Stimulated activated CD4-positive, alpha-beta T cell treated with anti-CD3 and anti-CD28 coated beads, Interleukin-4, amount 100 ng/mL, for 1 hour (primary cell): ENCODE measurements at places on chromosomes 13 and 19.

DNA sequence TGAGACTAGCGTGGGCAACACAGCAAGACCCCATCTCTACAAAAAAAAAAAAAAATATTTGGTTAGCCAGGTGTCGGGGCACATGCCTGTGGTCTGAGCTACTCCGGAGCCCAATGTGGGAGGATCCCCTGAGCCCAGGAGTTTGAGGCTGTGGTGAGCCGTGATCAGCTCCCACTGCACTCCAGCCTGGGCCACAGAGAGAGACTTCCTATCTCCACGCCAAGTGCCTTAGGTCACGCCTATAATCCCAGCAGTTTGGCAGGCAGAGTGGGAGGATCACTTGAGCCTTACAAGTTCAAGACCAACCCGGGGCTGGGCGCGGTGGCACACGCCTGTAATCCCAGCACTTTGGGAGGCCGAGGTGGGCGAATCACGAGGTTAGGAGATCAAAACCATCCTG, 8.7 kb upstream of the ADAT3 start:
- DNase-seq, result no peak

DNA sequence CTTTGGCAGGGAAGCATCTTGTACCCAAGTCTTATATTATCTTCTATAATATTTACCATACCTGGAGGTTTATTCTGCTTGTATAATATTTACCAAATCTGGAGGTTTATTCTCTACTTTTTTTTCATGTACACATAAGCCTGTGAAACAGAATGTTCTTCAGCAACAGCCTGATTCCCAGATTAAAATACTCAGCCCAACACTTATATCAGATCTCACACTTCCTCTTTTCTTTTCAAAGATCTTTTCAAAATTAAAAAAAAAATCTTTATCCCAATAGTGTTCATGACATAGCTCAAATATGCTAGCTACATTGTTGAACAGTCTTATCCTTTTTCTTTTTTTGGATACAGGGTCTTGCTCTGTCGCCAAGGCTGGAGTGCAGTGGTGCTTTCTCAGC, 300.7 kb downstream of the LMO7 start:
- no peak for DNase-seq

DNA sequence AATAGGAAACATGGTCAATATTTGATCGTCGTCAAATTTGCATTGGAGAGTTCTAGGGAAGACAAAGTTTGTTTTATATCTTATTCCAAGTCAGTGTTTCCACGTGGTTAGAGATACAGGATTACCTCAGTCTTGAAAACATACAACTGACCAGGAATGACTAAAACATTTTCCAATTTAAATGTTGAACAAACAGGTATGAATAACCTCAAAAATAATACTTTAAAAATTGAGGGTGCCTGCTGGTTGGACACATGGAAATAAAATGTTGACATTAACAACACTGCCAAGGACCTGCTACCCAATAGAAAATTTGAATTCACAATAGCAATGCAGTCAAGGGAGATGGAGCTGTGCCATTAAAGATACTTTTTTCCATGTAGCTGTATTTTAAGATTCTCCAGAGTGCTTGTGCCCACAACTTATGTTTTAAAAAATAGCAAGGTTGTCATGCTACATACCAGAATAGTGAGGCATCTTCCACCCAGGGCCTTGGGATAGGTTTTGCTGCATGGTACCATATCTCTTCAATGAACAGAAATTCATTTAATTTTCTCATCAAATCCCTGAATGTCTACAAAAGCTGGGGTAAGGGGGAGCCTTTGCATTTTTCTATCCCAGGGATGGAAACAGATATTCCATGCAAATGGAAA, 260.8 kb downstream of the EFNB2 start:
- no peak for DNase-seq

DNA sequence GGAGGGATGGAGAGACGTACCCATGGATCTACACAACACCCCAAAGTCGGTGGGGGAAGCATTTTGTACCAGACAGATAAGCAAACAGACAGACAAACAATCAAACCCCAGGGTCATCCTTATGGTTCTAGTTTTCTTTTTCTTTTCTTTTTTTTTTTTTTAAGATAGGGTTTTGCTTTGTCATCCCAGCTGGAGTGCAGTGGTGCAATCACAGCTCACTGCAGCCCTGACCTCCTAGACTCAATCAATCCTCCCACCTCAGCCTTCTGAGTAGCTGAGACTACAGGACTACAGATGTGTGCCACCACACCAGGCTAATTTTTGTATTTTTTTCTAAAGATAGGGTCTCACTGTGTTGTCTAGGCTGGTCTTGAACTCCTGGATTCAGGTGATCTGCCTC, 17.9 kb upstream of the FBL start:
- no peak for DNase-seq

DNA sequence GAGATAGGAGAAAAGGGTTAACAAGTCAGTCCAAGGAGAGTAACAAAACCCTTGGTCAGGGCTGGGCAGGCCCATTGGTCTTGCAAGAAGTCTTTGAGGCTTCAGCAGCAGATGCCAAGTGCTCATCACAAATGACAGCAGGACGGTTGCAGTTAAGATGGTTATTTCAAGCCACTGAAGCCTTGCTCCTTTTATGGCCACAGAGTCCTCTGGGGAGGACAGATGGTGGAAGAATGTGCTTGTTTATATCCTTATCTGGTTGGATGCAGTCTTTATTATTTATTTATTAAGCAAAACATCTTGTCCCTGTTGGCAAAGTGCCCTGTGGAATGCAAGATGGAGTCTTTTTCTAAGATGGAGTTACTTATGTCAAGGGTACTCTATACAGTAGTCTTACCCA, 19.2 kb upstream of the ZNF331 start:
- DNase-seq, result no peak

DNA sequence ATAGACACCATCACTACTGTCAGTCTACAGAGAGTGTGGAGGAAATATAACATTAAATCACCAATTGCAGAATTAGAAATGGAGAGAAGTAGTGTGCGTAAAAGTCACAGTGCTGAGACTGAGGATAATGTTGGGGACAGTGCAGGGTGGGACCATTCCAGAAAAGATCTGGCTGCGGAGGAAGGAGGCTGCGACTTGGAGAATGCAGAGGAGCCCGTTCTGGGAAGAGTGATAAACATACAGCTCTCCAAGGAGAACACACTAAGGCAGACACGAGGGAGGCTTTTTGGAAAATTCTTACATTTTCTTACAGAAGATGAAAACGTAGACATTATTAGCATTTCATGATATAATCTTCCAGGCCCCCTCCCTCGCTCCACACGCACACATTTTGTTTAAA, 337.8 kb downstream of the IRS2 start:
- no peak for DNase-seq

DNA sequence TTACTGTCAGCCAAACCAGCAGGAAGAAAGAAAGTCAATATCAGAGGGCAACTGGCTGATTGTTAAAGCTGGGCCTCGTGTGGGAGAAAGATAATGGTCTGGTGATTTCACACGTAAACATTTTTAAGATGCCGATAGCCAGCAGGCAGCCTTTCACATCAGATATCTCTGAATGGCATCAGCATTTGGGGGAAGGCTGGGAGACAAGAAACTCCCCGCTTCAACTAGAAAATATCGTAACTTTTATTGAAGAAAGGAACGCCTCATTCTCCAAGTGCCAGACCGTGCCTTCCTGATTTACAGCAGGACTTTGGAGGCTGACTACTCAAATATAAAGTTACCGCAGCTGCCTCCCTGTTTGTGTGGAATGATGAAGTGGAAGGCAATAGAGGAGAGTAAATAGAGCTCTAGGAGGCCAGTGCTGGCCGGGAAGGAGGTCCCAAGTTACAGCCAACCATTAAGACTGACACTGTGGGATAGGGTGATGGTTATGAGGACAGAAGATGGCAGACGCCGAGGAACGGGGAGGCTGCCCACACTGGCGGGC, 284.3 kb upstream of the MAB21L1 start:
- DNase-seq, result no peak

- DNase-seq, result no peak
Measured at GRCh38 chr19:42276821-42277220, 7.8 kb downstream of the CIC start.

DNA sequence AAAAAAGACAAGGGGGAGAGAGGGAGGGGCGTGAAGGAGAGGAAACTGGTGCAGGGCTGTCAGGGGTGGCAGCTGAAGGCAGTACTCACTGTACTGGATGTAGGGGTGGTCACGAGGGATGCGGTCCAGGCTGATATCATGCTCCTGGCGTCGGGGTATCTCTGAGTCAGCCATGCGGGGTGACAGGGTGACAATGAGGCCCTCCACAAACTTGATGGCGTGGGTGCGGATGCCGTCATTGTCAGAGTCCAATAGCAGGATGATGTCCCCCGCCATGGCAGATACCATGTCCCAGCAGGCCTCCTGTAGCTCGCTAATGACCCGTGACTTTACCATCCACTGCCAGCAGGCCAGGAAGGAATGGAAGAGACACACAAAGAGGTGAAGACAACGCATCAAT, 15.3 kb downstream of the SYMPK start:
- DNase-seq, result no peak
